Mesenteric fat pad (tissue), 1 donor: ENCODE measurements at places on chromosomes 6 and 20.

DNA sequence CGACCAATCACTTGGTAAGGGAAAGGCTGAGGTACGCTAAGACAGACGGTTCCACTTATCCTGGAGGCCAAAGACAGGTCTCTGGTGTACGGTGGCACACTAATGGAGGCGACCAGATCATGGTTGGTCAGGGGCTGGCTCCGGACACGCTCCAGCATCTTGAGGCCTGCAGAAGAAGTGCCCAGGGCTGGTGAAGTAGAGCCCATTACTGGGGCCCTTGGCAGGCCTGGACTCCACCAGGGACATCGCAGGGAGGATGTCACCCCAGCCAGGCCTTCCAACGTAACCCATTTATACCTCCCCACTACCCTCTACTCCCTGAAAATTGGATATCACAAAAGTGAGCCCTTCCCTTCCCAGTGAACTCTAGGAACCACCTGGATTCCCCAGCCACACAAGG lies 16.2 kb downstream of the KHDC1L start:
- DNase-seq, result no peak

- no peak for DNase-seq
Observed at GRCh38 chr6:160831739-160832138, 129.7 kb downstream of the PLG start.

DNA sequence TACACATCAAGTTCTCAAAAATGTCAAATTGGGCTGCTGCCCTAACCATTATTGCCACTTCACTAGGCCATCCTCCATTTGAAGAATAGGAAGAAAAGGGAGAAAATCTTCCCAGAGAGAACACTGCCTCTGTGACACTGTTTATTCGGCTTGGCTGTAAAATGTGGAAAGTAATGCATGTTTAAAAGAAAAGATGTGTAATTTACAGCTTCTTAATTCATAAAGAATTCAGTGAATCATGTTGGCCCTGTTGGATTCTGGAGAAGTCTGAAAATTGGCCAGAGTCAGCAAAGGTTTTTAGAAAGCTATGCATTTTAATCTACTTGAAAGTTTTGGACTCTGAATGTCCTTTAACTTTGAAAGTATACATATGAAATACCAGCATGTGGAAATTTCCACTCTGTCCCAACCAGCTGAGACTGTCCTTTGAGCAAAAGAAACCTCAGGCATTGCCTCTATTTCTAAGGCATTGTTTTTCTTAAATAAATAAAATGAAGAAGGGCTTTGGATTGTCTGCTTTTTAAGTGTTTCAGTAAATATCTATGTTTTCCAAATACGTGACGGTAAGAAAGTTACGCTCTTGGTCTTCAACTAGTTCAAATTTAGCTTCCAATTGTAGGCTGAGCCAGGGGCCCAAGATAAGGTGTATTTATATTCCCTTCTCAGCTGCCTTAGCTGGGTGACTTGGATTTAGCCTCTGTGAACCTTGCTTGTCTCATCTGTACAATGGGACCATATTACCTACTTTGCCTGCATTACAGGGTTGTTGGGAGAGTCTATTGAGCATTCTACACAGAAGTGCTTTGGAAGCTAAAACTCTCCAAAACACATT lies 222.2 kb downstream of the UST start:
- no peak for DNase-seq

GRCh38 chr20:44020406-44021148 lies 105.9 kb downstream of the TOX2 start:
- DNase-seq, result no peak

- DNase-seq, result no peak
Observed at GRCh38 chr6:148249679-148250375, 92.8 kb upstream of the SASH1 start.

DNA sequence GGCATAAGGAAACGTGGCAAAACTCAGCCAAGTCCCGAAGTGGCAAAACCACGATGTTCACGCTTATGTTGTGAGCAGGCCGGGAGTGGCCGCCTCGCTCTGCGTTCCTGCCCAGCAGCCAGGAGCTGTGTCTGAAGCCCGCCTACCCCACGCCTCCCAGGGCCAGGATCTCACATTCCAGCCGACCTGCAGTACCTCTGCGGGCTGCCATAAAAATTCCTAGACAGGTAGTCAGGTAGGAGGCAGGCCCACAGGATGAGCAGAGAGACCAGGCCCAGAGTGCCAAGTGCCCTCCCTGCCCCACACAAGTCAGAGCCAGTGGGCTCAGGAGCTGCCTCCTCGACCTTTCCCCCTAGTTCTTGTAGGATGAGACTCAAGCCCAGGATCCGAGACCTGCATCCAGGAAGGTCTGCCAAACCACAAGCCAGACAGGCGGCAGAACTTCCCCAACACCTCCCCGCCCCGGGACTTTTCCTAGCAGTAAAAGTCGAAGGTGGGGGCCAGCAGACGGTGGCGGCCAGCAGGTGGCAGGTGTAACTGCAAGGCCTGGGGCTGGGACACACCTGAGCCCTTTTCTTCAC lies 16.7 kb downstream of the PMEPA1 start:
- DNase-seq, result no peak

GRCh38 chr6:162964488-162965140 lies 236.8 kb downstream of the PACRG start:
- no peak for DNase-seq

- DNase-seq, result no peak
Observed at GRCh38 chr20:11726026-11726425, 191.7 kb upstream of the BTBD3 start.

DNA sequence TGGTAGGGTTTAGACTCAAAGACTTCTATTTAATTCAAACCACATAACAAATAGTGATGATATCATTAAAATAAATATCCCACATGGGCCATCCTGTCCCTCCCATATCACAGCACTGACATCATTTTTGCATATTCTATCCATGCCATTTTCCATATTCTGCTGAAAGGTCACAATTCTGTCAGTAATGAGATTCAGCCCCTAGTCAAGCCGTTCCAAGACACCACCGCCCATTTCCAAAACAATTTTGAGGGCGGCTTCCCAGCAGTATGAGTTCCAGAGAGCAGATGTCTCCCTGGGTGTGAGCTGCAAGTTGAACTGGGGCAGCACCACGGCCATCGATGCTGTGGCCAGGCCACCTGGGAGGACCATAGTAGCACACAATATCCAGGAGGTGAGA lies 65.1 kb upstream of the PLEKHG1 start:
- no peak for DNase-seq
